ENCODE measurements at places on chromosomes 7 and 10.

- no peak for DNase-seq
Measured at GRCh38 chr7:31100445-31100844, 48.3 kb downstream of the ADCYAP1R1 start.

GRCh38 chr10:130869179-130869841 is 442.2 kb downstream of the TCERG1L start:
- DNase-seq: no peak

DNA sequence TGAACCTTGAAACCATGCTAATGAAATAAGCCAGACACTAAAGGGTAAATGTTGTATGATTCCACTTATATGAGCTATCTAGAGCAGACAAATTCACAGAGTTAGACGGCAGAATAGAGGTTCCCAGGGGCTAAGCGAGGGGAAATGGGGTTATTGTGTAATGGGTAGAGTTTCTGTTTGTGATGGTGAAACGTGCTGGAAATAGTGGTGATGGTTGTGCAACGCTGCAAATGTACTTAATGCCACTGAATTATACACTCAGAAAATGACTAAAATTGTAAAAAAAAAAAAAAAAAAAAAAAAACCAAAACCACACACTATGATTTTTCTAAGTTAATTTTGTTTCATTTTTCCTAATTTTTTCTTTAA is 30.0 kb downstream of the SFXN4 start:
- peak; percentile 74 for DNase-seq

DNA sequence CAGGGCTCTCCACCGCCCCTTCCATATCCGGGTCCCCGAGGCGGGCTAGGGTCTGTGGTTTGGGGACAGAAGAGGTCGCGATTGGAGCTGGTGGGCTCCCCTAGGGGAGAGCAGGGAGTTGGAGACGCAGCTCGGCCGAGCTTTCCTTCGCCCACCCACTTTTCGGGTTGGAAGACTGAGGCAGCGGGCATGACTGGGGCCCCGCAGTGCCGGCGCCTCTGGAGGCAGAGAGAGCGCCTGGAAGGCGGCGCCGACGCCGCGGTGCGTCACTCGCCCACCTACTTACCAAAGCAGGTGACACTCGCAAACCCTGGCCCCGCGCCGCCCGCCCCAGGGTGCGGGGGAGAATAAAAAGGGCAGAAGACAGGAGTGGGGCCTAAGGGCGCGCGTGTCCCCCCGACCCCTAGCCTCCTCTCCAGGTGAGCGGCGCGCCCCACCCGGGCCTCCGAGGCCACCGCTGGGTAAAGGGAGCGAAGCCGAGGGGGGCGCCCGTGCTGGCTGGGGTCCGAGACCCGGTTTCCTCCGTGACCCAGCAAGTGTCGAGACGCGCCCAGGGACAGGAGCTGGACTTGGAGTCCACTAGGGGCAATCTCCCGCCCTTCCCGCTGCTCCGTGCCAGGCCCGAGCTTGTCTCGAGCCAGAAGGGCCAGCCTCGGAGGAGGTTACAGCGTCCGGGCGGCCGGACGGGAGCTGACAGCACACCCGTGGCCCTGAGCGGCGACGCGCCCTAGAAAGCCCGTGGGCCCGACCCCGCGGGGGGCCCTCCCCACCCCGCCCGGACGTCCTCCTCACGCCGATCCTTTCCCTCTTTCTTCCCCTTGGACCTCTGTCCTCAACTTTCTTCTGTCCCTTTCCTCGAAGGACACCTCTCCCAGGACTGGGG is 34.4 kb upstream of the GRID1 start:
- DNase-seq: no peak

- no peak for DNase-seq
Measured at GRCh38 chr7:137160236-137160635, 183.3 kb downstream of the PTN start.

GRCh38 chr7:24241206-24241605 is 42.8 kb upstream of the NPY start:
- no peak for DNase-seq

DNA sequence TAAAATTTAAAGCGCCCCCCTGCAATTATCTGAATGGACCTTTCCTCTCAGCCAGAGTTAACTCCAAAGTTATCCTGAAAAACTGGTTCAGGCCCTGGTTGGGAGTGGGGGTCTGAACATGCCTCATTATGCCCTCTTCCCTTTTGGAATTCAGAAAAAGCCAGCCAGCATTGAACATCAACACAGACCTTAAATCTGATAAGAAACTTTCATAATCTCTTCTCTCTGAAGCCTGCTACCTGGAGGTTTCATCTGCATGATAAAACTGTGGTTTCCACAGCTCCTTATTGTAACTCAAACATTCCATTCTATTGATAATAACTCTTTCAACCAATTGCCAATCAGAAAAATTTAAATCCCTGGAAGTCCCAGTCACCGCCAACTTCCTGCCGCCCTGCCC is 133.3 kb downstream of the ARL4A start:
- DNase-seq: no peak

GRCh38 chr10:121466424-121466823 is 131.8 kb downstream of the FGFR2 start:
- DNase-seq: no peak

DNA sequence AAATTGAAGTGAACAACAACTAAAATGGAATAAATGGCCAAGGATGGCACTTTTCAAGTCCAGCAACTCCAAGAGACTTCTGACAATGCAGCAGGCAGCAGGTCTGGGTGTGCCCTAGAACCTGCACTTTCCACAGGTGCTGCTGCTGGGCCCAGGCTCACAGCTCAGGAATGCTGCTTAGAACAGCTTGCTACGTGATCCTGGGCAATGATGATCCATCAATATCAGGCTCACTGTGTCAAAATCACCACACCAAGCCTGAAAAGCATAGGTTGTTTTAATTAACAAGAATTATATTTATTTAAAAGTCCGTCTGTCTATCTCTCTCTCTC is 148.4 kb downstream of the TNS3 start:
- no peak for DNase-seq

- no peak for DNase-seq
Measured at GRCh38 chr7:104625956-104626355, 297.6 kb downstream of the LHFPL3 start.
